ENCODE measurements at places on chromosomes 5 and 9.
A peak's percentile ranks its signal among the peaks of the same experiment; 100 is the strongest.

GRCh38 chr5:42759456-42759855 is 2.8 kb downstream of the CCDC152 start:
- DNase-seq, result no peak

DNA sequence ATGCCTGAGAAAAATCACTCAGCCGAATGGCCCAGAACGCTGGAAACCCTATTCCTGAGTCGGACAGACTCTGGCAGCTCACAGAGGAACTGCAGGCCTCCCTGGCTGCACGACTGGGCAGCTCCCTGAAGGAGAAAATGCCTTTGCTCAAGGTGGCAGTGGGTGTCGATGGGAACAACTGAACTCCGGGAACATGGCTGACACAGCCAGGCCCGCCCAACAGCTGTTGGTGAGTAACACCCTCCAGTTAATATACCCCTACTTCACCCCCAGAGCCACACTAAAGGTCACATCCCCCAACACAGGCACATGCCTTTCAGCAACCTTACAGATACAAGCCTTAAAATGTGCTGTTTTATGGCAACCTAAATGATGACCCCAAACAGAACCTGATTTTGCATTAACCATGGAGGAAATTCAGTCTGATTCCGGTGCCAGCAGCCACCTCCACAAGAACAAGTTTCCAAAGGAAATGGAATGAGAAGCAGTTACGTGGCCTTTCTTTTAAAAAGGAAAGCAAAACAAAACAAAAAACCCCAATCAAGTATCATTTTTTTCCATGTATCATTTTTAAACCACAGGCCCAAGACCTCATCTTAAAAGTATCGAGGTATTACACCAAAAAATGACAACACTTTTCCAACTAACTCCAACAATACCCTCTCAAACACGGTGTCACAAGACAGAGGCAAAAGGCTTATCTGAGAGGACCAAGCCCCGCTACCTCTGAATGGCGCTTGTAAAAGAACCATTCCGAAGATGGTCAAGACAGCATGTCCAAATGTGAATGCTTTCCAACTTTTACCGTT is 3.1 kb downstream of the KLF9 start:
- DNase-seq, result peak; percentile 52

- no peak for DNase-seq
Observed at GRCh38 chr5:98639274-98639673, 134.2 kb upstream of the RGMB start.

DNA sequence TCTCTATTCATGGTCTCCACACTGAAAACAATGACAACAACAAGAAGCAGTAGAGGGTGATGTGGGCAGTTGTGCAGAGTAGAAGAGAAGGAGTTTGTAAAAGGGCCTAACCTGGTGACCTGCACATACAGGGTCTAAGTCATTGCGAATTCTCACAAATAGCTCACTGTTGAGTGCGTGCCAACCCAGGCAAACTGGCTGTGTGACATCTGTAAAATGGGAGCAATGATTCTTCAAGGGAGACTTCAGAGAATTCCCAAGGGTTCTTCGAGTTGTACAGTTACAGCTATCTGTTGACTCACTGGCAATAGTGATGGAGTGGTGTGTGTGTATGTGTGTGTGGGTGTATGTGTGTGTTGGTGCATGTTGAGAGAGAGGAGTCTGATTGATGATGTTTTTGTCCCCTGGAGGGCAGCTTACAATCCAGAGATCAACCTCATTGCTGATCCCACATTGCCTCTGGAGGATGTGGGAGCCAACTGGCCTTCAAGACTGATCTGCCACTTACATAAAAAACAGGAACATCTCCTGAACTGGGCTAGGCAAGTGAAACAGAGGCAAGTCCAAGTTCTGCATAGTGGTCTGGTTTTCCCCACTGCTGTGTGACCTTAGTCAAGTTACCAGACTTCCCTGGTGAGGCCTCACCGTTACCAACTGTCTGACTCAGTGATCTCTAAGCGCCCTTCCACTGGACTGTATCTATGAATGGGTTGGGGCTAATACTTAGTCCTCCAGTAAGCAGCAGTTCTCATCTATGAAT is 3.2 kb downstream of the FAT2 start:
- no peak for DNase-seq

DNA sequence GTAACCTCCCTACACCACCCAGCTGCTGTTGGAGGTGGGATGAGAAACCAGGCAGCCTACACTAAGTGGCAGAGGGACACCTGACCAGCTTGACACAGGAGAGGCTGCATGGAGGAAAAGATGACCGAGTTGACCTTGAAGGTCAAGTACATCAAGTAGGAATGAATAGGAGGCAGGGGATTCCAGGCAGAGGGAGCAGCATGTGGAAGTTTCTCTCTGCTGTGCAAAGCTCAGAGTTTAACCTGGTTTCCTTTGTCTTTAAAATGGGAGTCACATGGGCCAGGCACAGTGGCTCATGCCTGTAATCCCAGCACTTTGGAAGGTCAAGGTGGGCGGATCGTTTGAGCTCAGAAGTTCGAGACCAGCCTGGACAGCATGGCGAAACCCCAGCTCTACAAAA is 32.6 kb downstream of the SPRY4 start:
- DNase-seq, result no peak

GRCh38 chr5:25694801-25695200 is 1050.0 kb upstream of the CDH10 start:
- no peak for DNase-seq

DNA sequence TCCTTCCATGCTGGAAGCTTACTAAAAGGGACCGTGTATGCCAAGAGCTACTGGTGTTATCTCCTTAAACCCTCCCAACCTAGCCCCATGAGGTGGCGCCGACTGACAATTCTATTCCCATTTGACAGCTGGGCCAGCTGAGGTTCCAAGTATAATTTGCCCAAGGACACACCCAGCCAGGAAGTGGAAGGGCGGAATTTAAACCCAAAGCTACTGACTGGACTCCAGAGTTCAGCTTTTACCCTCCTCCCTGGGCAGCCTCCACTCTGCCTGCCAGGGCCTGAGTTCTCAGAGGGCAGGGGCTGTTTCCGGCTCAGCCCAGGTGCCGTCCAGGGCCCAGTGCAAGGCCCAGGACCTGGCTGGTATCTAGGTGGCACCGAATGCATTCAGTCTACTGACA is 71.8 kb downstream of the C9orf50 start:
- DNase-seq, result no peak

GRCh38 chr5:124860291-124860655 is 113.8 kb upstream of the ZNF608 start:
- DNase-seq, result no peak

- no peak for DNase-seq
Observed at GRCh38 chr9:127546125-127546832, 65.8 kb upstream of the STXBP1 start.

DNA sequence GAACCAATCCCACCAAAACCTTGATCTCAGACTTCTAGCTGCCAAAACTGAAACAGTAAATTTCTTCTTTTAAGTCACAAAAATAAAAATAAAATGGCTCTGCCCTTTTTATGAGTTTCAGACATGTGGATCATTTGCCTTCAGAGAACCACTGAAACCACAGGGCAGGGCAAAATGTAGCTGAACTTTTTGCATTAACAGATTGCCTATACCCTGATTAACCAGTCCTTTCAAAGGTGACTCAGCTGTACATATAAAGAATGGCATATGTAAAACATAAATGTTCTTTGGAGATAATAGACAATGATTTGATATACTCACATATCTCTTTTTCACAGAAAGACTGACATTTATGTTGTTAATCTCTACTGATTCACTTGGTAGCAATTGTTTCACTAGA is 187.1 kb upstream of the GRIN3A start:
- DNase-seq, result no peak

GRCh38 chr5:52743970-52744369 is 43.7 kb upstream of the ITGA1 start:
- DNase-seq, result peak; percentile 37

DNA sequence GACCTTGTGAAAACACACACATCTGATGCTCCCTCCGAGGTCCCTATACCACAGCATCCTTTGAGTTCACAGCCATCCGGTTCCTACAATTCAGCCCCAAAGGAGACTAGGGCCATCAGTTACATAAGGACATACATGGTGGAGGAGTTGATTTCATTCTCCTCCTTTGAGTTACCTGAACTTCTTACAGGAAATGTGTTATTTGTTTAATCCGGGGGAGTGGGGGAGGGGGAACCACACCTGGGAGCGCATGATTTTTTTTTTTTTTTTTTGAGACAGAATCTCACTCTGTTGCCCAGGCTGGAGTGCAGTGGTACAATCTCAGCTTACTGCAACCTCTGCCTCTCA is 30.7 kb downstream of the SEMA4D start:
- DNase-seq, result no peak

All from skeletal muscle cell (primary cell).